Activated CD4-positive, CD25-positive, alpha-beta regulatory T cell treated with anti-CD3 and anti-CD28 coated beads, Interleukin-2, amount 50 U/mL, for 24 hours (primary cell): ENCODE measurements at places on chromosomes 7 and 10.

DNA sequence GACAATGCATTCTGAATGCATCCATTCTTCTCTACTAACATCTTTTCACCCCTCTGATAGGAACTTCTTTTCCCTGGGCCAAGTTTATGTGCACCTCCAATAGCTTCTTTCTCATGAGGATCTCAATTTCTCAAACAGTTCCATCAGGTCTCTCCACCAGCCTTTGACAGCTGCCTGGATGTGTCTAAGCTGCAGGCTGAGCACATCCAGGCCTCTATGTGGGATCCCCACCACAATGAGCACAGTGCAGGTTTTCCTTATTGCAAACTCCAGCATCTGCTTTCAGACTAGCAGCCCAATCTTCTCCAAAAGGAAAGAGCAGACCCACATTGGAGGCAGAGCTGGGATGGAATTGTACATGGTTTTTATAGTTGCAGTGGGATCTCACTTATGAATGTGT is 145.3 kb upstream of the TBX20 start:
- ATAC-seq = no peak

DNA sequence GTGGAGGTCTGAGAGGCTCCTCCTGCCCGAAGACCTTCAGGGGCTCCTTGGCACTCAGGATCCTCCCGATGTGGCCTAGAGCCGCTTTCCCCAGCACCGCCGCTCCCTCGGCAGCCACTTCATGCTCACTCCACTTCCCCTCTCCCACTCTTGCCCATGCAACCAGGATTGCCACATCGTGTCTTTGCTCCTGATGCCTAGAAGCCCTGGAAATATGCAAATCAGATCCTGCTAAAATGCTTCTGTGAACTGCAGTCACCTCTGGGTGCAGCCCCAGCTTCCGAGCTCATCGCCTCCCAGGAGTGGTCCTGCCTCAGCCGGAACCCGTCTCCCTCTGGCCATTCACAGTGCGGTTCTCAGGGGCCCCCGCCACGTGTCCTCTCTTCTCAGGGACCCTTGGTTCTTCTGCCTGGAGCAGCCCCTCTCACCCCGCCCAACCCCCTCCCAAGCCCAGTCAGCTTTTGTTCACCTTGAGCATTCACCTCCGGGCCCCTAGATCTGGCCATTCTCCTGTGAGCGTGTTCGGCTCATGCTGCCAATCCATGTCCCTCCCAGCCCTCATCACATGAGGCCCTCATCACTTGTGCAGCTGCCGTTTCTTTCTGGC is 175.5 kb downstream of the ADARB2 start:
- ATAC-seq = no peak

DNA sequence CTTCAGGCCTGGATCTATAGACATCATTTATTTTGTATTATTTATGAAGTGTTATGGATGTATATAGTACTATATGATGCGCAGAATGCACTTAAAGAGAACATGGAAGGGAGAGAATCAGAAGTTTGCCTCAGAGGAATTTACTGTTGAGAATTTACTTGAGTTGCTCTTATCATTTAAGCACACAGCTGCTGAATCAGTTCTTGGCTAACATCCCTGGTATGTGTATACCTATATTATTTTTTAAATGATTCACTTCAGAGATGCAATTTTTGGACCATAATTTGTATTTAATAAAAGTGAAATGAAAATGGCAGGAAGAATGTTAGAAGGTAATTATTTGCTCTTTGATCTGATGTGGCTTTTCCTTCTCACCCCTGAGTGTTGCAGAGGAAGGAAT is 191.6 kb downstream of the BICC1 start:
- no peak for ATAC-seq

- ATAC-seq = no peak
Measured at GRCh38 chr10:124713679-124714255, 30.4 kb downstream of the FAM53B start.
